ENCODE measurements at places on chromosomes 4 and X.
A peak's percentile ranks its signal among the peaks of the same experiment; 100 is the strongest.

DNA sequence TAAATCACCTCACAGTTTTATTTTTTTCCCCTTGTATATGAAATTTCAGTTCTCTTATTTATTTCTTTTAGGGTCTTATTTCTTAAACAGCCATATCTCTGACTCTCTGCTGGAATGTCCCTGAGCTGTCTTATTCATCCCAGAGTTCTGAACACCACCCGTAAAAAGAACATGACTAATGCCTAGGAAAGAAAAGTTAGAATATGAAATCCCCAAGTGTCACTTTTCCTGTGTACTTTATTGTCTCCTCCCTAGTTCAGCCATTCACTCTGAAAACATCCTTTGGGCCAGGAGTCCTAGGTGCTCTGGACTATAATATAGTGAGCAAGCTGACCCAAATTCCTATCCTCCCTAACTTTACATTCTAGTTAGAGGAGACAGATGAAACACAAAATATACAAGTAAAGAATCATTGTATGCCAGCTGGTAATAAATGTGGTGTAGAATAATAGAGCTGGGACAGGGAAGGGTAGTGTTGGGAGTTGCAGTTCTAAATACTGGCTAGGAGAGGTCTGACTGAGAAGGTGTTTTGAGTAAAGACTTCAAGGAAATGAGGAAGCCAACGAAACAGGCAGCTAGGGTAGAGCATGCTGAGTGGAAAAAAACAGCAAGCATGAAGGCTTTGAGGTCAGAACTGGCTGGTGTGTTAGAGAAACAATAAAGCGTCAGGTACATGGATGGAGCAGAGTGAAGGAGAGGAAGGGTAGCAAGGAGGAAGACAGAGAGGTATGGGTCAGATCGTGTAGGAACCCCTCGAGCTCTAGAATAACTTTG is 40.6 kb upstream of the FTHL17 start:
- DNase-seq: no peak

- no peak for DNase-seq
These were observed at the start of gene GPAT3 for GRCh38 chr4:83535520-83536361. Gene GPAT3, plus strand, starts transcription at chr4:83536108. Its CDS starts 515 bp downstream, at chr4:83536623.

GRCh38 chr4:27828843-27829242 is 968.2 kb downstream of the STIM2 start:
- DNase-seq: no peak

- no peak for DNase-seq
These were observed 104.2 kb downstream of the TMEM131L start for GRCh38 chr4:153570228-153570973.

- no peak for DNase-seq
These were observed 12.7 kb downstream of the ART3 start for GRCh38 chr4:76087007-76087769.

DNA sequence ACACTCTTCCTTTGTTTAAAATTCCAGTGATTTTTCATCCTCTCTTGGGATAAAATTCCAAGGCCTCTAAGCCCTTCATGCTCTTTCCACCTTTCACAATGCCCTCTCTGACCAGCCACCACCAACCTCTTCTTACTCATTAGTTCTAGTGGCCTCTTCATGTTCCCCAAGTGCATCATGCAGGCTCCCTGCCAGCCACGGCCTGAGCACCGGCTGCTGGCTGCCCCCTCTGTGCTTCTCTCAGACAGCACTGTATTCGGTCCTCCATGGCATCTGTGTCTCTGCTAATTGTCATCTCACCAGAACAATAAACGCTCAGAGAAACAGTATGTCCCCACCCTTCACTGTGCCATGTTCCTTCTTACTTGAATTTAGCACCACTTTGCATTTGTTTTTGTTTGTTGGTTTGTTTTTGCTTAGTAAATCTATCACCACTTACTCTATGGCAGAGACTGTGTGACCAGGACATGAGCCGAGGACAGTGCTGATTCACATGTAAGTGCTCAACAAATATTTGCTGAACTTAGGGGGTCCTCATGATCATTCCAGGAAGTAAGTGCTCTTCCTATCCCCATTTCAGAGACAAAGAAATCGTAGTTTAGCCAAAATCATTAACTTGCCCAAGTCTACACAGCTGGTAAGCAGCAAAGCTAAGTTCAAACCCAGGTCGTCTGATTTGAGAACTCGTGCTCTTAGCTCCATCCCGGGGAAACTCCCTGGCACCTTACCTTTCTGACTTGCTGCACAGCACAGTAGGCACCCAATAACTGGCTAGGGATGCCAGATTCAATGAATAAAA is 77.1 kb upstream of the UCP1 start:
- DNase-seq: no peak

- peak; percentile 29 for DNase-seq
These were observed 38.7 kb upstream of the HELT start for GRCh38 chr4:184979461-184980124.

DNA sequence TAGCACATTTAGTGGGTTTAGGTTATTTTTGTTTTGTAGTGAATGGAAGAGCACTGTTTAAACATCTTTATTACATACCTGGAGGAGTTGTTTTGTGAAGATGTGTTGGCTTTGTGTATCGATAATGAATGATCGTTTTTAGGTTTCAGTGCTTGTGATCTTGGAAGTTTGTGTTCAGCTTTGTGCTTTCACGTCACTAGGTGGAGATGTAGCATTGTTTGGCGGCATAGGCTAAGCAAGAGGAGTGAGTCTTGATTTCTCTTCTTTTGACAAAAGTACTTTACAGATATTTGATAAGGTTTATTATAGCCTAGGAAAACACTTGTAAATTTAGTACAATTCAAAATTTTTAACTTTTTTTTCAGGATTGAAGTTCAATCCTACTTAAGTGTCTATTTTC is 50.4 kb downstream of the PDK3 start:
- no peak for DNase-seq

GRCh38 chrX:152917656-152918579 is 20.1 kb downstream of the ZNF185 start:
- no peak for DNase-seq

GRCh38 chr4:88411491-88412096 is 32.9 kb downstream of the HERC6 start:
- no peak for DNase-seq

GRCh38 chr4:93334003-93334402 is 494.6 kb upstream of the ATOH1 start:
- DNase-seq: peak; percentile 6

DNA sequence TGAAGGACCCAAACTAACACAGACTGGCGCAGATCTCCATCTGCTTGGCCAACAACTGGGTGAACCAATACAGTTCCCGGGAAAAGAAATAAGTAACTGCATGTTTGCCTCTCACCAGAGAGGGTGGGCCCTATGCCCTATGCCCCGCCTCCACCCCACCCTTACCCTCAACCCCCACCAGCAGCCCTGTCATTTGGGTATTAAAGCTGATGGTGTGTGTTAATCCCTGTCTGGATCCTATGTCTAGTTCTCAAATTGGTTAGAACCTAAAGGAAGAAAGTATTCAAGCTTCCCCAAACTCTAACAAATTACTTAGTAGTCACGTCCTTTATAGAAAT is 19.0 kb downstream of the SMPX start:
- DNase-seq: no peak

DNA sequence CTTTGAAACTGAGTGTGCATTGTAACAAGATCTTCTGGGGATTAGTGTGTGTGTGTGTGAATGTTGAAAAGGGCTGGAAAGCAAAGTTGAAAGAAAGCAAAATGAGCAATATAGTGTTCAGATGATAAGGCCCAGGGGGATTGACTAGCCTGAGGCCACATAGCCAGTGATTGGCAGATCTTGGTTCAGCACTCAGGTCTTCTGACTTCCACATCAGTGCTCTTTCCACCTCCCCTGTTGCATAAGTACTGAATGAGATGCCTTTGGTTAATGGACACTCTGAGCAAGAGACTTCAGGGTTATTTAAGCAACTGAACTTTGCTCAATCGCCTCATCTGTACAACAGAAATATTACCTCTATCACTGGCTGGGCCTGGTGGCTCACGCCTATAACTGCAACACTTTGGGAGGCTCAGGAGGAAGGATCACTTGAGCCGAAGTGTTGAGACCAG is 120.4 kb downstream of the TMEM164 start:
- DNase-seq: no peak
